ENCODE measurements at places on chromosomes 5 and 9.

DNA sequence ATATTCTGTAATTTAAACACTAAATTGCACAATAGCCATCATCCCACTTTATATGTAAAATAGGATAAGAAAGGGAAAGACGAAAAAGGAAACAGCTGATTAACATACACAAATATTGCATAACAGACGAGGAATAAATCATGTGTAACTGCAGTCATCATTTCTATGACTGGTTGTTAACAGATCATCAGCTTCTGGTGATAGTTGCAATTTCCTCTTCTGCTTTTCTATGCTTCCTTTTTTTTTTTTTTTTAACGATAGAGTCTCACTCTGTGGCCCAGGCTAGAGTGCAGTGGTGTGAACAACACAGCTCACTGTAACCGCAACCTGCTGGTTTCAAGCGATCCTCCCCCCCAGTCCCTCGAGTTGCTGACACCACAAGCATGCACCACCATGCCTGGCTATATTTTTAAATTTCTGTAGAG, 22.5 kb upstream of the JAKMIP2 start:
- no peak for DNase-seq

DNA sequence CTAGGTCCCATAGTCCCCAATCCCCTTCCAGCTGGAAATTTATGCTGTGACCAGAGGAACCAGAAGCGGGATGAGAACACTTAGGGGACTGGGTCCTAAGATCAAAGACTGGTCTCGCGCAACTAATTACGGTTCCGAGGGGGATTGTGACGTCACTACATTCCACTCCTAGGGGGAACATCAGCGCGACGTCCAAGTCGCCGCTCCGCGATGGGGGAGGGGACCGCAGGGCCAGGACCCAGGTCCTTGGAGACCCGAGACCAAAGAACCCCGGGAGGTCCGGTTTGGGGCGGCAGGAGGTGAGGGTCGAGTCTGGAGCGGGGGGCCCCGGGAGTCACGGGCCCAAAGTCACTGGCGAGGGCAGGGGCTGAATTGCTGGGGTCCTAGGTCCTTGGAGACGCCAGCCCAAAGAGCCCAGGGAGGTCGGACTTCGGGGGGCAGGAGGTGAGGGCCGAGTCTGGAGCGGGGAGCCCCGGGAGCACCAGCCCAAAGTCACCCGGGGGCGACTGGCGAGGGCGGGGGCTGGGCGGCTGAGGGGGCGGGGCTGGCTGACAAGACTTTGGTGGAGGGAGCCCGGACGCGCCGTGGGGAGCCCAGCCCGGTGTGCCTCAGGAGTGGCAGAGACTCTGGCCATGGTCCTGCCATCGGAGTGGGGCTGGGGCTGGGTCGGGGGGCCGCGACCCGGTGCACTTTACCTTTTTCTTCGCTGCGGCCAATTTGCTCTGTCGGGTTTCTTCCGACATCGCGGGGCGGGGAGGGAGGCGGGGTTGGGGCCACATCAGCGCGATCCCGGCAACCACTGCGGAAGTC, at the start of gene GOLGA2:
TSS of gene GOLGA2 (minus strand) at position 810 of the 810 bp plus-strand sequence. CDS start at position 779, 31 bp downstream.
- no peak for DNase-seq

DNA sequence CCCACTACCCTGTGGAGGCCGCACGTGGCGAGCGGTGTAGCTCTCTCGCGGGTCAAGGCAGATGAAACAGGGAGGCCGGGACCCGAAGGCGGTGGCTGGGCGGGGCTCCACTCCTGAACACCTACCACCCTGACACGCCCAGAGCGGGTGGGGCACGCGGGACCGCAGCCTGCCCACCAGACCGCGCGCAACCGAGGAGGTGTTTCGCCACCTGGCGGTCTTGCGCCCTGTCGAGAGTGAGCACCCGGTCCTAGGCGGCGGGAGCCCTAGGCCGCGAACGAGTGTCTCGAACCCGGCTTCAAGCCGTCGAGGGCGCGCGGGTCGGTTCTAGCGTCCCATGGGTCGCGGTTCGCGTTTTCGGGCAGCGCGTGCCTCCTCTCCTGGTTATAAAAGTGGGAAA, 2.2 kb upstream of the EXOSC3 start:
- DNase-seq, result no peak

DNA sequence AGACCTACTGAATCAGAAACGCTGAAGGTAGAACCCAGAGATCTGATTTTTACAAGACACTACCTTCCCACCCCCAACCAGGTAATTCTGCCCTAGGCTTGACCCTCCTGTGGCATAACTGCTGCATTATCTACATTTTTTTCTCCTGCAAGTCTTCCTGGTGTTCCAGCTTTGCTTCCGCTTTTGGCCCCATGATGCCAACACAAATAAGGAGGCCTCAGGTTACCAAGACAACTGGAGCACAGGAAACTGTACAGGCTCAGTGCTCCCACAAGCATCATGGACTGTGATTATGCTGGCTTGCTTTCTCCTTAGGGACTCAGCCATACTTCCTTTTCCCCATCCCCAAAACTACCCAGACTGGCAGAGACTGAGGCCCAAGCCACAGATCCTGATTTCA, 6.6 kb upstream of the MSMP start:
- no peak for DNase-seq

- DNase-seq, result no peak
Measured at GRCh38 chr5:54470128-54470527, 14.6 kb downstream of the HSPB3 start.

DNA sequence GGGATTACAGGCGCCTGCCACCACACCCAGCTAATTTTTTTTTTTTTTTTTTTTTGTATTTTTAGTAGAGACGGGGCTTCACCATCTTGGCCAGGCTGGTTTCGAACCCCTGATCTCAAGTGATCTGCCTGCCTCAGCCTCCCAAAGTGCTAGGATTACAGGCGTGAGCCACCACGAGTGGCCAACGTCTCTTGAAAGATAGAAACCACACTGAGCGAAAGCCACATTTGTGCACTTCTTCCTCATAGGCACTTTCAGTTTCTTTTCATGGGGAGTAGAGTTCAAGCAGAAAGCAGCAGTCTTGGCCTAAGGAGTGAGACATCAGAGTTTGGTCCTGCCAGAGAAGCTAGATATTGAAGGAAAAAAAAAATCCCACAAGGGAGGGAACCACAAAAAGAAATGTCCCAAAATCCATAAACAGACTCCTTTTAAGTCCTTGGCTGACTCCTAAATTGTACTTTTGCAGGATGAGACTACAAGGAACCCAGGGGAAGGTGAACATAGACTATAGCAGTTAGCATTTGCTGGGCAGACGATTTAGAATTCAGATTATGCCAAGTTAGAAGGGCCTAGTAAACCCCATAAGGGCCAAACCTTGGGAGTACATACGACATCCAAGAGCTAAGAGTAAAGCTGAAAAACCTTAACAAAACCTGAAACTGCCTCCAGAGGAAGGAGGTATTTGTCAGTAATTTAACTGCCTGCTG, 43.9 kb upstream of the GLIPR2 start:
- DNase-seq, result no peak

DNA sequence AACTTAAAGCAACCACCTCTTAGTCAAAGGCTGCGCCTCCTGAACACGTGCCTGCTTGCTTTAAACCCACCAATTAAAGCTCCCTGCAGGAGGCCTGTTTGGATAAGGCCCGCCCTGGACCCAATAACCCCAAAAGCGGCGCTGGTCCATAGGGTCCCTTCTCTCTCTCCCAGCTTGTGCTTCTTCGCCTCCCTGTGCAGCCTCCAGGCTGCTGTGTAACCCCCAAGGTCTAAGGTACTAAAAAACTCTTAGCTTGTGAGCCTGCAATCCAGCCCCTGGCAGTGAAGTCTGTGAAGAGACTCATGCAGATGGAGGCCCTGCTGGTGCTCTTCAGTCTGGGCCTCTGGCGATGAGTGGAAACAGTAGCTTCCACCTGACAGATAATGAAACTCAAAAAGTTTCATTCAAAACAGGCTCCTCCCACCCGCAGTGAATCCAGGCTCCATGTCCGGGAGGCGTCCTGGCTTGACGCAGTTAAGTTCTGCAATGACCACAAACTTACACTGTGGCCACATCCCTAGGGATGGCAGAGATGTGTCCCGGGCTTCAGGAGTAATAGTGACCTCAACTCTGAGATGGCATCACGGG, 97.3 kb downstream of the PRRT1B start:
- no peak for DNase-seq

GRCh38 chr5:1419476-1420210, 25.6 kb downstream of the SLC6A3 start:
- DNase-seq, result no peak

- DNase-seq, result no peak
Measured at GRCh38 chr5:159965031-159965837, 43.7 kb upstream of the TTC1 start.

DNA sequence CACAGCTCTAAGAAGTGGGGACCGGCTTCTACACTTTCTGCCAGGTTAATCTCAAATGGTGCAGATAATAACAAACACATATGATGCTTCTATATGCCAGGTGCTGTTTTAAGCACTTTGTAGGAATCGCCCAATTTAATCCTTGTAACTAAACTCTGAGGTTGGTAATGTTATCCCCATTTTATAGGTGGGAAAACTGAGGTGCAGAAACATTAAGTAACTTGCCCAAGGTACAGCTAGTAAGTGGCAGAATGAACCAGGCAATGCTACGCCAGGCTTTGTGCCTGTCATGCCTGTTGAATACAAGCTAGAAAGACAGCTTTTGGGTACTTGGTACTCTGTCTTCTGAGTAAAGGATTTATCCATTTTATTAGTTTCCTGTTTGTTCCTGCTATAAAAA, 19.7 kb downstream of the IQGAP2 start:
- DNase-seq, result no peak

- DNase-seq, result no peak
Measured at GRCh38 chr9:112569186-112569585, 82.6 kb downstream of the KIAA1958 start.

GRCh38 chr5:87076931-87077330, 190.8 kb upstream of the RASA1 start:
- DNase-seq, result no peak

DNA sequence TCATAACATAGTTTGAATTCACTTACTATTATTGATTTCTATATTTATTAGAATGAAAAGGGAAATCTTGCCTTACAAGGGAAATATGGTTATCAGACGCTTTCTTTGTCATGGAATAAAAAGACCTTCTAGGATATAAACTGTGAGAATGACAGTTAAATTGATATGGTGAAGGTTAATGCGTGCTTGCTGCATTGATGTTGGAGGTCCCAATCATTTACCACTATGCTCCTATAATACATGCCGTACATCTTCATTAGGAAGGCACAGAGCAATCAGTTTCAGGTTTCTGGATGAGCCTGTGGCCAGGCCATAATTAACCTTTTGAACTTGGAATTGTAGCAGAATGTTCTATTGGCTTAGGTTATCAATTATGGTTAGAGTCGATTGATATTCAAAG, 201.4 kb upstream of the TLX3 start:
- DNase-seq, result no peak

DNA sequence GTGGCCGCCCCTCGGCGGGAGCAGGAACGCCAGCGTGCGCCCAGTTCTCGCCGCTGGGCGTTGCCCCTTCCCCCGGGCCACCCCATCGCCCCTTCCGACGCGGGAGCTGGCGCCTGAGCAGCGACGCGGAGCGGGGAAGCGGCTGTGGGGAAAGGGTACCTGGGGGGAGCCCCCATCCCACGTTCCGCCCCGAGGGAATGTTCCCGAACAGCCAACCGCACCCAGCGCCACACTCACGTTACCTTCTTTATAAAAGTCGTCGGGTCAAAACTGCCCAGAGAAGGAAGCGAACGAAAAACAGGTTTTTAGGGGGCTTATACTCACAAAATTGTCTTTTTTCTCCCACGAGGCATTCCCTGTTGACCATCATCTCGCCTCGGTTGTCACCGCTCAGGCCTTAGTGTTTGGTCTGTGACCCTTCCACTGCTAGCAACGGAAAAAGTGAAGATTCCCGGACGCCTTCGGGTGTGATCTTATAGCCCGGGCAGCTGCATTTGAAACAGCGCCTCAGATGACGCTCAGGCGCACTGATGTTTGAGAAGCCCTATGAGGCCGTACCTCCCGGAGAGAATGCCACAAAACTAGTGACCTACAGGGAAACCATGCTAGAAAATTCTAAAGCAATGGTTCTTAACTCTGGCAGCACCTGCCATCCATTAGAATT, 475 bp upstream of the GOLM1 start:
- no peak for DNase-seq

GRCh38 chr5:172322028-172322965, 38.7 kb upstream of the UBTD2 start:
- DNase-seq, result no peak

DNA sequence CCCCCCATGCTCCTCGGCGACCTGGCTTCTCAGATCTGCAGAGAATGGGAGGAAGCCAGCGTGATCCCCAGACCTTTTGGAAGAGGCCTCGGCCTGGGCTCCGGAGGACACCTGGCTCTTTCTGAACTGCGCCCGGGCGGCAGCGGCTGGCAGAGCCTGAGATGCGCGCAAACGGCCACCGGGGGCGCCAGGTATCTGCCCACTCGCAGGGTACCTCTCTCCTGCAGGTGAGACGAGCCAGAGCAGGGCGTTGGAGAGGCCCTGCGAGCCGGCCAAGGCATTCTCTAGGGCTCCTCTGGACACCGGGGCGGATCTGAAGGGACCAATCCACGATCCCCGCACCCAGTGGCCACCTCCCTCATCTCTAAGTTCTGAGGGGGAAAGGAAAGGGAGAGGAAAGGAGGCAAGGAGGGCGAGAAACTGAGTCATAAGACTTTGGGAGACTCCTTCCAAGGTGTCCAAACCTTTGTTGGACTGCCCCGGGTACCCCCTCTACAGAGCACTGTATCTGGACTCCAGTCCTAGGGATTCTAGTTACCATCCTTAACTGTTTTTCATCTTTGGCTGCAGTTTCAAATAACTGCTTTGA, 55.0 kb upstream of the SLC46A2 start:
- no peak for DNase-seq

All from stimulated activated CD4-positive, alpha-beta T cell treated with anti-CD3 and anti-CD28 coated beads, TNF-alpha, amount 100 ng/mL, for 1 hour (primary cell).